ENCODE measurements at places on chromosomes 3 and 15.

DNA sequence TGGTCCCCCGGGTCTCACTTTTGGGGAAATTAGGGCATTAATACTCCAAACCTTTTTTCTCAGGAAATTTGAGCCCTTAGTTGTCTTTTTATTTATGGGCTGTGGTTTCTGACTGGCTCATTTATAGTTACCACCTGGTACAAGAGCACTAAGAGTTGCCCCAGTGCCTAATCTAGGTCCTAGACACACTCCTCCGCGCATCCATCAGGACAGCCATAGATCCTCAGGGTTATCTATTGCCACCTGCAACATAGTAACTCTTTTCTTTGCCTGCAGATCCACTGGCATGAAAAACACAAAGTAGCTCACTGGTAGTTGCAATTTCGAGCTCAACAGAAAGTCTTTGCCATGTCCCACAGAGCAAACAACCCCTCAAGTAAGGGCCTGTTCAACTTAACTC is 576.4 kb upstream of the ROBO2 start:
- no peak for DNase-seq

GRCh38 chr3:33823821-33824220 is 25.4 kb downstream of the PDCD6IP start:
- no peak for DNase-seq

- no peak for DNase-seq
Observed at GRCh38 chr3:5888851-5889250, 701.3 kb downstream of the EDEM1 start.

DNA sequence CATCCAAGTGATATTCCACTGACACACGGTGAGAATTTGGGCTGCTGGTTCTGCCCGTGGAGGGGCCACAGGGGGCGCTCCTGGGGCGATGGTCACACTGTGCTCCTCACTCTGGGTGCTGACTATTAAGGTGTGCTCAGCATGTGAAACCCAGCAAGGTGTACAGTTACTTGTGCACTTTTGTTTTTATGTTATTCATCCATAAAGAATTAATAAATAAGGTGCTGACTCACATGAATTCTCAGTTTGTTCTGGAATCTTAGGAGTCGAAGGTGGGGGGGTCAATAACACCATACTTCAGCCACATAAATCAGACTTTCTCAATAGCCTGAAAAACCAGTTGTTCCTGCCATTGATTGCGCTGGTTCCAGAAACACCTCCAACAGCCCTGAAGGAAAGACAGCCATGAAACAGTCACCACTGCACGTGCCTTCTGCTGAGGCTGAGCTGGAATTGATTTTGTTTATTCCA is 53.5 kb upstream of the SPATA12 start:
- DNase-seq: no peak

DNA sequence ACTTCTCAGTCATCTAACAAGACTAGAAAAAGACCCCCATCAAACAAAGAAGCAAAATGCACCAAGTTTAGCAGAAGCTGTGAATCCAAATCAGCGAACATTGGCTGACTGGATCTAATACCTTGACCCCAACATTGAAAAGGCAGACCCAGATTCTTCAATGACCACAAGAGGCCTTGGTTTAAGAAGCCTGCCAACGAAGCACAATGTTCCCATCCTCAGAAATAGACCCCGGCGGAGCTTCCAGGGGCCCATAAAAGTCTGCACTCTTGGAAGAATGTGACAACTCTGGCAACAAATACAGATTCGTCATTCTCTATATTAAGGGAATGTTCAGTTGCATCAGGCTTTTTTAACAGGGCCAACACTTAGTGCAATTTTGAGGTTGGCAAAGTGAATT is 112.8 kb upstream of the BCL6 start:
- DNase-seq: no peak

GRCh38 chr15:32099956-32100684 is 69.8 kb downstream of the CHRNA7 start:
- no peak for DNase-seq

GRCh38 chr15:90002428-90002844 is 1.3 kb downstream of the ZNF710 start:
- DNase-seq: peak; percentile 48

- no peak for DNase-seq
Observed at GRCh38 chr15:64979252-64979710, 10.4 kb downstream of the SPG21 start.

DNA sequence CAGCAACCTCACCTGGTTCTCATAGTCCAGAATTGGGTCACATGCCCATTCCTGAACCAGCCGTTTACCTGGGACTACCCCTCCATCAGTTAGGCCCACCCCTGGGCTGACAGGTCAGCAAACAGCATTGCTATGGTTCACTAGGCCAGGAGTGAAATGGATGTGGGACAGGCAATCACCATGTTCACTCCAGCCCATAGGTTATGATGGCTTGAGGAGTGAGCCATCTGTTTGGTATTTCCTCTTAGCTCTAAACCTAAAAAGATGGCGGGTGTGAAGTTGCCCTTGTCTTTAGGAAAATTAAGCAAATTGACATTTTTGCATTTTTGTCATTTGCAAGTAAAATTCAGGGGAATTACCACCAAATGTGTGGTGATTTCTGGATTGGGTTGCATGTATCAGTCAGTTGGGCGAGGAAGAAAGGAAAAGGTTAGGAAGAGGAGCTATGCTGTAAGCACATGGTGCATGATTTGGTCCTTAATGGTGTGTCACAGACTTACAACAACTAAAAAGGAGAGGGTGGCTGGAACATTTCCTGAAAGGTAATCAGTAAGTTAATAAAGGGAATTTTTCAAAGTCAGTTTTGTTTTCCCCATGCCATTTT is 17.2 kb downstream of the NXPE3 start:
- no peak for DNase-seq

DNA sequence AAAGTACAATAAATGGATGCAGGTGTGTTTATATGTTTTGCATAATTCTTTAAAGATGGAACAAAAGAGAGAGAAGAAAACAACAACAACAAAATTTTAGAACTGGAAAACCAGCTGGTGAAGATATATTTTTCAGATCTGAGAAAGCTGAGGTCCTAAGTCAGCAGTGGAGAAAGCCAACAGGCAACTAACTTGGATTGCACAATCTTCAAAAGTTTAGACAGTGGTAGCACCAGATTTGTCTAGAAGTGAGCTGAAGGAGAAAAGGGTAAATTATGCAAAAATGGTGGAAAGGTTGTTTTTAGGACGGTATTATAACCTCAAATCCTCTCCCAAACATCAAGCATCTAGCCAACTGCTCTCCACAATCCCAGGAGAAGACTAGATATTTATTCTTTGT is 17.0 kb downstream of the FGF12 start:
- DNase-seq: no peak

GRCh38 chr3:187746059-187746441 is 782 bp upstream of the BCL6 start:
- no peak for DNase-seq

DNA sequence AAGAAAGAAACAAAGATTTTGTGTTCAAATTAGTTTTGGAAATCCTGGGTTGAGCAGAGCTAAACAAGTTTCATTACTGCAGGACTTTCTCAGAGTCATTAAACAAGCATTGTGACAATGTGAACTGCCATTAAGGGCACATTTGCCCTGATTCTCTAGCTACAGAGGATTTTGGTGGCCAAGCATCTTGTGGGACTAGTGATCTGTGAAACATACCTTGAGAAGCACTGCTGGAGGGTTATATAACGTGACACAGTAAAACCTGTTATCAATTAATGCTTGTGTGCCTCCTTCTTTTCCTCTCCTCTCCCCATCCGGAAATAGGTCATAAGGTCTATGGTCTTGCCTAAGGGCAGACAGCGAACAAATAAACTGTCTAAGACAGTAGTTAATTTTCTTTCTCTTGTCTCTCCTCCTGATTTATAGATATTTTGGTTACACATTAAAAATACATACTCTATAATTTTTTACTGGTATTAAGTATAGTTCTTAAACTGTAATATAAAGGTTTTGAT is 167.3 kb upstream of the NANOGP8 start:
- no peak for DNase-seq

GRCh38 chr3:14623569-14624051 is 28.0 kb upstream of the CCDC174 start:
- DNase-seq: no peak

DNA sequence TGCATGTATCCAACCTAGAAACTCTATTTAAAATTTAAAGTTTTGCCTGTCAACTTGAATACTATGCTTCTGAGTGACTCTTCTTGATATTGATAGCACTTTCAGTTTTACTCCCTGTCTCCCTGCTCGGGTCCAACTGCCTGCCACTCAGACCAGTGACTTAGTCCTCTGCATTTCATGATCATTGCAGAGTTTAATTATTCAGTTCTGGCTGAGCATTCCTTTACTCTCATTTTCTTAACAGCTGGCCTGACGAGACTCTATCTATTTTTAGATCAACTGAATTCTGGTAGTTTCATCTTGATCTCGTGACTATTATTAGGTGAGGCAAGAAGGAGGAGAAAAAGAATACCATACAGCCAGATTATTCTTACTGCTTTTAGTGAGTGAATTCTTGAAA is 617.4 kb downstream of the SI start:
- no peak for DNase-seq

DNA sequence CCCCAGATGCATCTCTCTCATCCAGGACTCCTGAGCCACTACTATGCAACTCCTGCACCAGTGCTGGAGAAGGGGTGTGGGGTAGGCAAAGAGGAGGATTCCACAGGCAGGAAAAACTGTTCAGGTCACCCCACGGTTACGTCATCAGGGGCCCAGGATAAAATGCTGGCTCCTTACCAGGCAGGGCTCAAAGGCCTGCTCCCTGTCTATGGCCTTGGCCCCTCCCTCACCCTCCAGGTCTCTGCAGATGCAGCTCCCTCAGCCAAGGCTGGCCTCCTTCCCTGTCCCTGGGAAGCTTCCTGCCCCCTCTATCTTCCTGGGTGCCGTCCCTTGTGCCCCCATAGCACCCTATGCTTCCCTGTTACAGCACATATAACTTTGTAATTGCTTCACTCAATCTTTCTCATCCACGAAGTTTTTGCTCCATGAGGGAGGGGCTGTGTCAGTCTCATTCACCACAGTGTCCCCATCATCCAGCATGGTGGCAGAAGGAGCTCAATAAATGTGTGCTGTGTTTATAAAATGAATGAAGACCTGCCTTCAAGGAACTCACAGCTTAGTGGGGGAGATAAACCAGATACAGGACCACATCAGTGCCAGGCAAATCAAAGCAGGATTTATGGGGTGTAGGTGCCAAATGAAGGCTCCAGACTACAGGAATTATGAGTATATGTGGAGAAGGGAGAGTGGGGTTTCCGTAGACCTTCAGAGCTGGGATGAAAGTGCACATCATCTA is 18.6 kb downstream of the KBTBD13 start:
- no peak for DNase-seq

DNA sequence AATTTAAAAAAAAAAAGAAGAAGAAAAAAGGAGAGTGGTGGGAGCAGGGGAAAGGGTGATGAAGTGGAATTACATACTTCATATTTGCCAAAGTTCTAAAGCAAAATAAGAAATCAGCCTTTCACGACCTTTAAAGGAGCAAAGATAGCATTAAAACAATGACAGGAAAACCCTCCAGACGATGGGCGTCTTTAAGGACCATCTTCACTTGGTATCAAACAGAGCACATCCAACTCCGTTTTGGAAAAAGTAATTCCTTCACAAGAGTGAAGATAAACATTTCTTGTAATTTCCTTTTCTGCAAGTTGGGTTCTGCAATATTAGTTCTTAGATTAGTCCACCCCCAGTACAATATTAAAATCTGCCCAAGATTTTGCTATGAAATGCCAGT is 32.8 kb downstream of the FRMD4B start:
- DNase-seq: no peak

Data from activated CD8-positive, alpha-beta T cell treated with anti-CD3 and anti-CD28 coated beads, Interleukin-2, amount 10 ng/mL, durations not matched to agents 7 days and 5 days (primary cell).